ENCODE measurements at places on chromosomes 7 and 10.

- no peak for DNase-seq
Observed at GRCh38 chr10:11351801-11352200, 259.6 kb downstream of the USP6NL start.

- DNase-seq, result peak; percentile 59
Observed at GRCh38 chr7:35799846-35800717, 775 bp upstream of the SEPTIN7 start.

DNA sequence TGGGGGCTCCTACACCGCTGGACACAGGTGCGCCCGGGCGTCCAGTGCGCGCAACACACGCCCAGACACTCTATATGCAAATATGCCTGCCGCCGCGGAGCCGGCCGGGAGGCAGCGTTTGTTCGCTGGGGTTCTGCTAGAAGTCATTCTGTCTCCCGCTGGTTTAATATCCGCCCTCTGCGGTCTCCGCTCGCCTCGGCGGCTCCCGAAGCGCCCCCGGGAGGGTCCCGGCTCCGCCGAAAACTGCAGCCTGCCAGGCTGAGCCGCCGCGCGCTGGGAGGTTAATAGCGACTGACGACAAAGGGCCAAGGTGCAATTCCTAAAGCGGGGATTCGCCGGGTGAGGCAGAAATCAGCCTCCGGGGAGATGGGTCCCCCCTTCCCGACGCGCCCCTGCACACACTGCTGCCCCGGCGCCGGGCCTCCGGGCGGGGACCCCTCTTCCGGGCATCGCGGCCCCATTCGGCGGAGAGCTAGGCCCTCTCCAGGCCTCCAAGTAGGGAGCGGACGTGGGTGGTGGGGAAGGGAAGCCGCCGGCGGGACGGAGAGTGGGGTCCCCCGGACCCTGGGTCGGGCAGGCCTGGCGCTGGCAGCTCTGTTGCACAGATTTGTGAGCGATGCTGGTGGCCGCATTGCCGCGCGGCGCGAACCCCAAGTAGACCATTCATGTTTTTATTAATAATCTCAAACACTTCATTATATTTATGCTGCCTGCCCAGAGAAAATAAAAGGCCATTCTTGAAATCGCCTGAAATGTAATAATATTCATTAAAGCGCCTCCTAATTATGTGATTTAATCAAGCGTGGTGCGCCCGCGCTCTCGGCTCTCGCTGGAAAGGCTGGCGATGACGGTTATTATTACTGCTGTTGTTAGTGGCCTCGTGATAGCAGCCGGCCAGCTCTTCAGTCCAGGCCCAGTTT is 9.1 kb downstream of the EN2 start:
- no peak for DNase-seq

GRCh38 chr7:119572541-119572940 is 700.4 kb upstream of the KCND2 start:
- no peak for DNase-seq

DNA sequence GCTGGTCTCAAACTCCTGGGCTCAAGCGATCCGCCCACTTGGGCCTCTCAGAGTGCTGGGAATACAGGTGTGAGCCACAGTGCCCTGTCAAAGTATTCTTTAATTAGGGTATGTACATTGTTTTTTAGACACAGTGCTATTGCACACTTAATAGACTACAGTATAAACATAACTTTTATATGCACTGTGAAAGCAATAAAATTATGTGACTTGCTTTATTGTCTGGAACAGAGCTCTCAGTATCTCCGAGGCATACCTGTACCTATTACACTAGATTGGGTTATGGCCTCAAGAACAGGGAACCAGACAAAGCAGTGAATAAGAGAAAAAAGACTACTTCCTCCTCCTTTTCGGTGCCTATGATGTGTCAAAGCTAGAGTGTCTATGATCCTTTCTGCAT is 13.1 kb downstream of the ATOH7 start:
- DNase-seq, result no peak

- DNase-seq, result no peak
Observed at GRCh38 chr7:106326594-106327537, 42.1 kb upstream of the NAMPT start.

GRCh38 chr10:29585488-29585976 is 49.2 kb downstream of the SVIL start:
- no peak for DNase-seq

DNA sequence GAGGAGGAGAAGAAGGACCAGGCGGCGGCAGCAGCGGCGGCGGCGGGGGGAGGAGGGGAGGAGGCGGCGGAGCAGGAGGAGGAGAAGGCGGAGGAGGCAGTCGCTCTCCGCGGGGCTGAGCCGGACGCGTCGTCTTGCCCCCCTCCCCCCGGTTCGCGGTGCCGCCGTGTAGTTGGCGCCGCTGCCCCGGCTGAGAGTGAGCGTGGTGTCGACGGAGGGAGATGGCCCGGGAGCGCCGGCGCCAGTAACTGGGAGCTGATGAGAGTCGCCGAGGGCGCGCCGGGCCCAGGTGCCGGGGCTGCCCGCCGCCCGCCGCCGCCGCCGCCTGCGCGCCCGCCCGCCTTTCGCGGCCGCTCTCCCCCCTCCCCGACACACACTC is 257 bp downstream of the WAC start:
- DNase-seq, result no peak

DNA sequence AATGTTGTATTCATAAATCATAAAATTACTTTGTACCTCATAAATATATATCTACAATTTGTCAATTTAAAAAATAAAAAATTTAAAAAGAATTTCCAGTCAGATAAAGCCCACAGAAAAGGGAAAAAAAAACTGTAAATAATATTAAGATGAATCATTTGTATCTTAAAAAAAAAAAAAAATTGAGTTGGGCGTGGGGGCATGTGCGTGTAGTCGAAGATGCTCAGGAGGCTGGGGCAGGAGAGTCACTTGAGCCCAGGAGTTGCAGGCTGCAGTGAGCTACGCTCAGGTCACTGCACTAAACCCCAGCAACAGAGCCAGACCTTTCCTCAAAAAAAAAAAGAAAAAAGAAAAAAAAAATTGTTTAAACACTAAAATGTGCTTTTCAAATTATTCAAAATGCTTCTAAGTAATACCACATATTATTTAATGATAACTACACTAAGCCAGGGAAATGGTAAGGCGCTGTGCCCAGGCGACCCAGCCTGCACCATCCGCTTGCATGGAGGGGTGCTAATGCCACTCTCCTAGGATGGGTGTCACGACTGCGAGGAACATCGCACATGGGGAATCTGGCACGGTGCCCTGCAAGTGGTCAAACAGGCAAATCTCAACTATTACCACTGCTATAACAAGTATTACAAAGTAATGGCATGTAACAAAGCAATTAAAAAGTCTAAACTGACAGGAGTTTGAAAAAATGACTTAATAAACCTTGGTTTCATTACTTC is 15.4 kb downstream of the GLUD1 start:
- DNase-seq, result no peak

- no peak for DNase-seq
Observed at GRCh38 chr7:82616059-82616728, 172.6 kb upstream of the CACNA2D1 start.

GRCh38 chr7:77501192-77501515 is 35.9 kb upstream of the PTPN12 start:
- DNase-seq, result no peak

- no peak for DNase-seq
Observed at GRCh38 chr7:11343818-11344413, 370.2 kb downstream of the PHF14 start.

- no peak for DNase-seq
Observed at GRCh38 chr7:16940776-16941175, 59.0 kb upstream of the AGR3 start.

DNA sequence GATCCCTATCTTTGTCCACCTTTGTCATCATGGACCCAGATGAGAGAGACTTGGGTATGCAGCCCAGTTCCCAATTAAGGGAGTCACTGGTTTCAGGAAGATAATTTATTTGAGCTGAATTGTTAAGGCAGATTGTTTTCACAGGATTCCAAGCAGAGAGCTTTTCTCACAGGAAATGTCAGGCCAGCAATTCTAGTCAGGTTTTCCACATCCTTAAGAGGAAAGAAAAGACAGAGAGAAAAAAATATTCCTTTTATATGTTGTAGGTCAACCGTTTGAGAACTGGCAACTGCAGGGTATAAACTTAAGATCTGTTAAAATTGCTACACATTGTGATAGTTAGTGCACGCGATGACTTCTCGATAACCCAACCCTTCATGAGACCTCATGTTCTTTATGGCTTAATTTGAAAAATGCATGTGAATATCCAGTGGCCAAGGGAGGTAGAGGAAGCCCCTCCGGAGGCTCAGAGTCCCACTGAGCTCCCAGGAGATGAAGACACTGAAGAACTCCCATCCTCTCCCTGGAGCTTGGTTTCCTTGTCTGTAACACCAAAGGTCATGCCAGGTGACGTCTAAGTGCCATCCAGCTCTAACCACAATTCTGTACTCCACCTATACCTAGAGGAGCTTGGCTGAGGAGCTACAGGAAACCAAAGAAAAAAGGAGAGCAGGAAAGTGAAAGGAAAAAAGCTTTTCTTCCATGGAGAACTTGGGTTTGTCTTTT is 45.6 kb downstream of the MINDY4 start:
- DNase-seq, result no peak

DNA sequence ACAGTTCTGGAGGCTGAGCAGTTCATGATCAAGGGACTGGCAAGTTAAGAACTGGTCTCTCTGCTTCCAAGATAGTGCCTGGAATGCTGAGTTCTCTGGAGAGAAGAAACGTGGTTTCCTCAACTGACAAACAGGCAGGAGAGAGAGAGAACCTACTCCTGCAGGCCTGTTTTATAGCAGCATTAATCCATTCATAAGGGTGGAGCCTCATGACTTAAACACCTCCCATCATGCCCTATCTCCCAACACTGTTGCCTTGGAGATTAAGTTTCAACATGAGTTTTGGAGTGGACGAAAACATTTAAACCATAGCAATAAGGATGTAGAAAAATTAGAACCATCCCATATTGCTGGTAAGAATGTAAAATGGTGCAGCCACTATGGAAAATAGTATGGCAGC is 32.3 kb upstream of the IMMP2L start:
- no peak for DNase-seq

DNA sequence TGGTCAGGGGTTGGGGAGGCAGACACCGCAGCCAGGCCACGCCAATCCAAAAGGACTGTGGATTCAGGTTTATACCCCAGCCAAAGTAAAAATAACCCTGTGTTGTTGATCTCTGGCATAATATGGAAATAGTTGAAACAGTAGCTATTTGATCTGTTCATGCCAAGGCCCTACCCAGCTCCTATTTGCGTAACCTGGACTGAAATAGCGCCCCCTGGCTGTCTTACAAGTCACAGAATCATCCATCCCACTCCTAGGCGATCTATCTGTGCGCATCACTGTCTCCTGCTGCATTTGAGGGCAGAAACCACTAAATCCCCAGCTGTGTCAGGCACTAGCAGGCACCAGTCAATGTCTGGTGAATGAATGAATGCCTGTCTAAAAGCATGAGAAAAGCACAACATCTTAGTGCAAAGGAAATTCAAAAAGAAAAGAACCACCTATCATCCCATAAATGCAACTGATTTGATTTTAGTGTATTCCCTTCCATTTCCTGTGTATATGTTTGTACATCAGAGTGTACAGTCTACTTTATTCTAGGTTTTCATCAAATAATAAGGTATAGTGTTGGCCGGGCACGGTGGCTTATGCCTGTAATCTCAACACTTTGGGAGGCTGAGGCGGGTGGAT is 160.0 kb downstream of the SLIT1 start:
- DNase-seq, result peak; percentile 19

- DNase-seq, result no peak
Observed at GRCh38 chr7:65390588-65390987, 16.9 kb downstream of the ZNF92 start.

DNA sequence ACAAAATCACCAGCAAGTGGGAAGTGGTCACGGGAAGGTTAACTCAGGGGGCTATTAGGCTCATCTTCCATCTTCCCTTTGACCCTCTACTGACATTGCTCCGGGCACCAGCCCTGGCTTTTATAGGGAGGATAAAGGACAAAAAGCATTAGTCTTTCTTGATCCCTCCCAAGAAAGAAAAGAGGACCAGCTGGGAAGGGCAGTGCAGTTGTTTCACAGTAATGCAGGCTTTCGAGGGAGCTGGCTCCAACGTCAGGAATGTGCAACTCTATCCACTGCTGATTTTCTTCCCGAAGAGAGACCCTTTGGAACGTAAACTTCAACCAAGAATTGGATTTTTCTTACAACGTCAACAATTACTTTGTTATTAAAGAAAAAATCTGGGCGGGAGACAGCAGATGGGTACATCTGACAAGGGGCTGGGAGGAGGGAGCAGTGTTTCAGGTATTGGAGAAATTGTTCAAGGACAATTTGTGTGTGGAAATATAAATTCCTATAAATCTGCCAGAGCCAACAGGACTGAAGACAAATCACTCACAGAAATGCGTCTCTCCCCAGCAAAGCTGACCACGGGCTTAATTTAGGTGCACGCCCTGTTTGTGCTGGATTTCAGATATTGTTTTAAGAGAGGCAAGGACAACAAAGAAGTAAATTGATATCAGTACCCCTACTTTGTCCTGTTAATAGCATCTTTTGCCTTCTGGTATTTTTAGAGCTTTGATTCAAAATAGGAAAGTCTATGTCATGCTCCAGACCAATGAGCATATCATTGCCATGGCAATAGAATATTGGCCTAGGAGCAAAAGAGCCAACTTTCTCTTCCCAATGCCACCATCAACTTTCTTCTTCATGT is 23.4 kb upstream of the ARID5B start:
- no peak for DNase-seq
